ENCODE measurements at places on chromosomes 2 and 18.

DNA sequence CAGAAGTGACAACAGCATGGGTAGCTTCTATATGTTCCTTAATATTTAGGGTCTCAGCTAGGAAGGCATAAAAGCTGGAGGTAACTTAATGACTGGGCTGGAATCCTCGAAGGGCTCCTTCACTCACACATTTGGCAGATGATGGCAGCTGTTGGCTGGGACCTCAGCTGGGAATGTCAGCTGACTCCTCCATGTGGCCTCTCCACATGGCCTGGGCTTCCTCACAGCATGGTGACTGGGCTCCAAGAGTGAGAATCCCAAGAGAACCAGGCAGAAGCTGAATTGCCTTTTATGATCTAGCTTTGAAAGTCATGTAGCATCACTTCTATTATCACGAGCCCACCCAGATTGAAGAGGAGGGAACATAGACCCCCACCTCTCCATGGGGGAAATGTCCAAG, 54.9 kb downstream of the TET3 start:
- DNase-seq, result no peak

DNA sequence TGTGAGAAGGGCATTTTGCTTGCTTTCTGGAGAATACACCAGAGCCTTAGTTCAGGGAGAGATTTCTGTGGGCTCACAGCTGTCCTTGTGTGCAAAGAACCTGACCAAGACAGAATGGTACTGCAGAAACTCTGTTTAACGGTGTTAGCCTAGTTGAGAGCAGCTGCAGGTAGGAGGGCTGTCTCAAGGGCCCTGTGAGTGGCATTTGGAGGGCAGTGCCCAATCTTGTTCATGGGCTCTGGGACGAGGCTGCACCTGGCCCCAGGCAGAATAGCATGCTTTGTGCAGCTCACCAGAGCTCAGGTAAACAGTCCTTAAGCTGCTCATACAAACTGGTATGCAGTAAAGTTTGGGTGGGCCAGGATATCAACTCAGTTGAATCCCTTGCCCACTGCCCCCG, 16.9 kb upstream of the RGPD4 start:
- DNase-seq, result no peak

GRCh38 chr2:199055336-199055735, 402.4 kb downstream of the SATB2 start:
- no peak for DNase-seq

DNA sequence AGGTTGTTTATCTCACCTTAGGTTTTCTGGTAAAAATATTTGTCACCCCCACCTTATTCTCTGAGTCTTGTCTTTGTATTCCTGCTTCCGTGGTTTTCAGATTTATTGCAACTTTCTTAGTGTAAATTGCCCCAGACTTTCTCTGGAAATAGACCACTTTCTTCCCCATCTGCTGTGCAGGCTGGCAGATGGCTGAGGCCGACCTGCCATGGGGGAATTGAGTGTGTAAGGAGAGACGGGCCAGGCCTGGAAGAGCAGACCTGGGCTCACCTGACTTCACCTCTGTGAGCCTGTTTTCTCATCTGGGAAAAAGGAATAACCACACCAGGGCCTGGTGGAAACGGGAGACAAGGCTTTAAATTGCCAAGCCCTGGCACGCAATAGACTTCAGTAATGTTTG, 44.9 kb downstream of the ACKR3 start:
- DNase-seq, result no peak

DNA sequence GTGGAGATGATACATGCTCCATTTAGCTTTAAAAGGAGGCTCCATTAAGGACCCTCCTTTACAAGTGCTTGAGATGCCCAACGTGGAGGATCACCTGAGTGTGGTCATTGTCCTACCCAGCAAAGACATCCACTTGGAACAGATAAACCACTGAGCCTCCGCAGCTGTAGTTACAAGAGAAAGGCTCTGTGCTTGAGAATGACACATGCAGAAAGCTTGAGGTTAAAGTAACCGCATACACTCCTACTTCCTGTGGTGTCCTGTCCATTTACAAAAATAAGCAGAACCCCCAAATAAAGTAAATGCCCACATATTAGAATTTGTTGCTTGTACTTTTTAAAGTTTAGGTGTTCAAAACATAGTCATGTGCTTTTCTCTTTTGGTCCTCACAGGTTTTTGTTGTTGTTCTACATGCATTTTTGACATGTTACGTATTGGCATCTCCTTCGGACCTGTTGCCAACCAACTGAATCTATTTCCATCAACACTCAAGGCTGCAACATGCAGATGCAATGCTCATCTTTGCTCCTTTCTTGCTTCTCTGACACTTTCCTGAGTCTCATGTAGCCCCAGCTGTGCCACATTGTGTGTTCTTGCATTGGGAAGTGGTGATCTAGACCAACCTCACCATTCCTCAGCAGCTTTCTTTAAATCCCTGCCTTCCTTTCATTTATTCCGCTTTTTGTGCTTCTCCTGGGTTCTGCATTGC, 56.0 kb downstream of the SERPINB7 start:
- DNase-seq, result no peak

- no peak for DNase-seq
Measured at GRCh38 chr2:172629586-172629985, 73.7 kb downstream of the PDK1 start.

DNA sequence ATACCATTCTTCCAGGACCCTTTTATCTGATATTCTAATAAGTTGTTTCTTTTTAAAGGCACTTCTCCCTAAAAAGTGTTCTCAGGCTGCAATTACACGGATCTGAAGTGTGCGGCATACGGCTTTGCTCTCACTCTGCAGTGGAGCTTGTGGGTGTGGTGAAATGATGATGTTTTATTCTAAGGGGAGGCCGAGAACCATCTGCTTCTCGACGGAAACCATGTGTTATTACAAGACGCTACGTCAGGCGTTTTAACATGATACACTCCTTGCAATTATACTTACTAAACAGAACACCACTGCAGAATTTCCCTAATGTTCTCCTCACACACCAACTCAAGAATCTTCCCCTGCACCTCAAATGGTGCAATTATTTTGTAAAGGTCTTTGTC, 34.9 kb upstream of the CTDP1 start:
- DNase-seq, result no peak

DNA sequence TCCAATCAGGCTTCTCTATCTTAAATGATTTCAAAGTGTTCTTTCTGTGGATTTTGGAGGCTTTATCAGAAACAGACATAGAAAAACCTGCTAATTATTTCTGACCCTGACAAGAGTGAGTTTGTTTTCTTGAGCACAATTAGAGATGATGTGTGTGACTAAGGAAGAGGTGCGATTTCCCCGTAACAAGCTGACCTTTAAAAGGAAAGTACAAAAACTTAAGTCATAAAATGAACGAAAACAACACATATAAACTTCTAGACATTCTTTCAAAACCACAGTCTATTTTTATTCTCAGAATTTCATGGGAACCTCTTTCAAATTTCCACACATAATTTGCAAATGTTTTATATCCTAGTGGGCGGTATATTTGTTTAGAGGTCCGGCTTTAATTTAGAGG, 604.8 kb downstream of the CPS1 start:
- no peak for DNase-seq

DNA sequence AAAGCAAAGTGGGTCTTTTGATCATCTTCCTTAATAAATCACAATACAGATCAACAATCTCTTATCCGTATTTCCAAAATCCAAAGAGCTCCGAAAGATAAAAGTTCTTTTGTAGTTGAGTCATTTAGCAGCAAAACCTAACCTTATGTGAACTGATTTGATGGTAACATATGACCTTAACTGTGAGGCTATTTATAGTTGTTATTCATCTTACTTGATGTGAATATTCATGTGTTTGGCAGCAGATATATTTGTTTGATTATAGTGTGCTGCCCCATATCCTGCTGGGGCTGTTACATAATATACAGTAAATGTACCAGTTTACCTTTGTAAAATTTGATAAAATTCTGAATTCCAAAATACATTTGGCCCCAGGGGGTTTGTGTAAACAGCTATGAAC, 158.5 kb downstream of the MYO3B start:
- DNase-seq, result no peak

DNA sequence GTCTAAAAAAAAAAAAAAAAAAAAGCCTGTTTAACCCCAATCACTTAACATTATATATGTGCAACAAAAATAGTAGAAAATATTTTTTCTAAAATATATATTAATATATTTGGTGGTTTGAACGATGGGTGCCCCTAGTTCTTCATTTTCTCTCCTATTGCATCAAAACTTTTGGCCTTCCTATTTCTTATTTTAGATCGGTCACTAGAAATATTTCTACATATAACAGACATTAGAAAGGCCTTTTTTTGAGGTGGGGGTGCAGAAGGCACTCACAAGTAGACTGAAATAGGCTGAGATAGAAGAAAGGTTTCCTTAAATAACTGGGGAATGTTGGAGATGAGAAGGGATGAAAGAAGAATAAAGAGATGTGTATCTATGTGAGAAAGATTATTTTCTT, 49.3 kb upstream of the AP1S3 start:
- DNase-seq, result no peak

GRCh38 chr2:27042159-27042661, 9.3 kb upstream of the AGBL5 start:
- no peak for DNase-seq

DNA sequence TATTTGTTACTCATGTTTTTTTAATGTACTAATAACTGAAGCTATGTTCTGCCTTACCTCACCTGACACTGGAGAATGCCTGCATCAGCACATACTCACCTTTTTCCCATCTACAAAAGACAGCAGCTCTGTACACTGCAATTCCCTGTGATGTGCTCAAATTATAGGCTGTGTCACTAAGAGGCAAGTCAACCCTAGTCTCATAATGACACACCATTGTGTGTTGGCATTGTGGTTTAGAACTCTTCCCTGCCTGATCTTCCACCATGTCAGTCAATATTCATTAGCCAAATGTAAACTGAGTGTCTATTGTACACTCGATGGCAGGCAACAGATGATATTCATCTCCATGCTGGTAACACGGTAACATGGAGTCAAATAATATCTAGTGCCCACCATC, 332.1 kb upstream of the TCF4 start:
- DNase-seq, result no peak

DNA sequence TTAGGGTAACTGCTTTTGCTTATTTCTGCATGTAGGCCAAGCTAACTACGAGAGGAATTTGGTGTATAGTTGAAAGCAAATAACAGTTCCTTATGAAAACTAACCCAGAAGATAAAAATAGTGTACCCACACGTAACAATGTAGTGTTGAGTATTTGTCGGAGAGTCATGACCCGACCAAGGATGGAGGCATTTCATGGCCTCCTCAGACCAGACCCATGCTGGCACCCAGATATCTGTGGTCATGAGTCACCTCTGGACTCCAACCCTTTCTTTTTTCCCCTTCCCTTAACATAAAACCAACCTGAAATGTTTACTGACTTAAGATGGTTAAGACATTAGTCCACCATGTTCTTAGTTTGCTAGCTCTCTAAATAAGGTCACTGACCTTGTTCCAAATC, 318.7 kb downstream of the NOL4 start:
- no peak for DNase-seq

DNA sequence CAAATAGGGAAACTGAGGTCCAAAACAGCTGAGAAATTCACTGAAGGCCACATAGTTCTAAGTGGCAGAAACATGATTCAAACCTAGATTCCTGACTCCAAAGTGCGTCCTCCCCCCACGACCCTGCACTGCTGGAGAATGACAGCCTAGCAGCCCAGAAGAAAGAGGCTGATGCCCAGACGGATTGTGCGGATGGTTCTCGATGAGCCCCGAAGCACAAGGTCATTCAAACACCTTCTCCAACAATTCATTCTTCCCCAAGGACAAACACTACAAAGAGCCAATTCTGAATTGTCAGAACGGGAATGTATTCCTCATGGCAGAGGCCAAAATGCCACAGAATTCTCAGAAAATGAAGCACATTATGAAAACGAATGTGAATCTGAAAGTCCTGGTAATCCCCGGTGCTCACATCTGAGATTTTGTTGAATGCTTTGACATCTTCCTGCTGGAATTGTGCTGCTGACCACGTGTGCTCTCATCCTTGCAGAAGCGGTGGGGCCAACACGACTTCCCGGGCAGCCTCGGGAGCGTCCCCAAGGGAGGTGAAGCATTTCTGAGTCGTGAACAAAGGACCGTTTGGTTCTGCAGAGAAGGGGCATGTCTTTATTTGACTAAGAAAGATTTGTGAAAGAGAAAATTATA, 337.0 kb downstream of the EIPR1 start:
- no peak for DNase-seq

DNA sequence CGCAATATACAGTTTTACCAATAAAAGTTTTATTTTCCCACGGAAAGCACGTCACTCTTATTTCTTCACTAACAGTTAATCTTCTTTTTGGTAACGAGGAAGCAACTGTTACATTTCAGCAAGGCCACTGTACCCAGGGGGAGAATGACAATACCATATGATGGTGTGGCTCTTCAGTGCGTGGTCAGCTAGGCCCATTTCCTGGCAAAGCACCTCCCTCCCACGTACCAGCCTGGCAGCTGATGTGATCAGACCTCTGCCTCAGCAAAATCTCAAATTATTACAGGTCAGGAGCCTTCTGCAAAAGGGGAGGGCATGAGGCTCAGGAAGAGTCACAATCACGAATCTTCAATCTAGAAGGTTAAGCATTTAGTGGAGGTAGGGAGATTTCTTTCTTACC, 55.4 kb downstream of the KLF7 start:
- DNase-seq, result no peak

DNA sequence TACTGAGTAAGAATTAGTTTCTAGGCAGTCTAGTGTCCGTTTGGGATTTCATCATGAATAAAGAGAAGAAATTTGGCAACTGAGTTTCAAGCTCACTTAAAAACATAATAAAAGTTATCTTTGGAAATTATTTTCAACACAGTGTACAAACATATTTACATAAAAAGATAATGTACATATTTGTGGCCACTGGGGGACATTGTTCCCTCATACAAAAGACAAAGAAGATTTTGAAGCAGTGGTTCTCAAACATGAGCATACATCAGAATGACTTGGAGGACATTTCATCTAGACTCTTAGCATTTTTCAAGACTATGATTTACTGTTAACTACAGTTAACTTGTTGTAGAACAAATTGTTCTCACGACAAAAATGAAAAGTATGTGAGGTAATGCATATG, 15.7 kb upstream of the TTC21B start:
- no peak for DNase-seq

DNA sequence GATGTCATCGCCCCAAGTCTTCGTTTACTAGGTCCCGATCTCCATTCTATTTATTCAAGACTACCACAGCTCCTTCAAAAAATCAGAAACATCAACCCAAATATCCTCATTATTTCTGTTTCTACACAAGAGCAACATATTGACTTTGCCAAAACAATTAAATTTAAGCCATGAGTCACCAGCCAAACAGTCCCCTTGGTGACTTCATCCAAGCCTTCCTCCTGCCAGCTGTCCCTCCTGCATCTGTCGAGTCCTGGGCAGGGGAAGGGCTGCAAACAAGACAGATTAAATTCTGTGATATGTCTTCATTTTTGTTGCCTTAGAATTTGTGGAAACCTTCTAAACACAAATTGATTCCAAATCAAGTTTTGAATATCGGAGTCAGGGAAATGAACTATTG, 110.3 kb downstream of the SP3 start:
- no peak for DNase-seq

- DNase-seq, result no peak
Measured at GRCh38 chr2:218885981-218886947, 5.6 kb downstream of the WNT10A start.

- DNase-seq, result no peak
Measured at GRCh38 chr2:174590928-174591648, 6.5 kb downstream of the WIPF1 start.

GRCh38 chr2:129813404-129813803, 166.1 kb upstream of the RAB6C start:
- DNase-seq, result no peak

- no peak for DNase-seq
Measured at GRCh38 chr2:233213011-233213410, 38.5 kb upstream of the ATG16L1 start.

GRCh38 chr2:13005761-13006335, 289.1 kb downstream of the TRIB2 start:
- DNase-seq, result no peak

Measured in iPS-NIHi11 (cell line).